ENCODE measurements at places on chromosomes 7 and 10. TPM values are rescaled to one million over a fixed set of nuclear protein-coding genes. Genes with fewer than 3 reads are reported as not detected.

Gene GHRHR
- total RNA-seq, result not detected

Gene THSD7A
- total RNA-seq, result not detected

DNA sequence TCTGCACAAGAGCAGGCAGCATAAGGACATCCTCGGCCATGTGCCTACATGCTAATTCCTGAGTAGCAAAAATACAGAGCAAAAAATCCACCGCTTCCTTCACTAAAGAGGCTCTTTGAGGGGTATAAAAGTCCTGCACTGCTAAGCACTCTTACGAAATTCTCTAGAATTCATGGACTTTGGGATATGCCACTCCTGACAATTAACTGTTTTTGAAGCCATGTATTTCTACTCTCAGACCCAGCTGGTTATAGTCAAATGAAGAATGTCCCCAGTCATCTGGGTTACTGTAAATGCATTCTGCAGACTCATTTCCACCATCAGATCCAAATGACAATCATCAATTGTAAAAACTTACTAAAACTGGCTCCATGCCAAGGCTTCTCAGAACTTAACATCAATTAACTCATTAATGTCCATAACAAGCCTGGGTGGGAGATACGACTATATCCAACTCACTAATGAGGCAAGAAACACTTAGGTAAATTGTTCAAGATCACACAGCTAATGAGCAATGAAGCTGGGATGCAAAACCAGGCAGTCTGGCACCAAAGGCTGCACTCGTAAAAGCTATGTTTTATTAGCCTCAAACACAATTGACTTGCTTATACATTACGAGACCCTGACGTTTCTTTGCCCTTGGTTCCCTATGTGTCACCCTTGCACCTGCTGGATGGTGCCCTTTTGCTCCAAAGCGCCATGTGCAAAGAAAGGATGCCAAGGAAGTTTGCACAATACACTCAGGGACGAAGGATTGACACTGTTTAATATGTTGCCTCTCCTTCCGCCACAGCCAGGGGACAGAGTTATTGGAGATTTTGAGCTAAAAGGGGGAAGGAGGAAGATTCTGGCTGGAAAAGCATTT, 250.4 kb downstream of the ELMO1 start:
- no peak for DNase-seq
- H3K27me3 ChIP-seq, result no peaks in the 10 kb centered on the region
- H3K27ac ChIP-seq, result no peak overlapping the region
- H3K4me3 ChIP-seq, result no peak overlapping the region
- no peaks in the 10 kb centered on the region for H3K36me3 ChIP-seq
- H3K4me1 ChIP-seq, result peaks cover 25% of the 10 kb centered on the region

- H3K4me3 ChIP-seq, result no peak overlapping the region
- no peak for DNase-seq
- no peaks in the 10 kb centered on the region for H3K36me3 ChIP-seq
- peaks cover 13% of the 10 kb centered on the region for H3K4me1 ChIP-seq
- H3K27me3 ChIP-seq, result no peaks in the 10 kb centered on the region
- H3K27ac ChIP-seq, result no peak overlapping the region
Observed at GRCh38 chr10:34959321-34959720, 130.8 kb downstream of the CUL2 start.

GRCh38 chr10:43176271-43176670, 38.0 kb downstream of the CSGALNACT2 start:
- DNase-seq, result no peak
- H3K27me3 ChIP-seq, result no peaks in the 10 kb centered on the region
- no peaks in the 10 kb centered on the region for H3K36me3 ChIP-seq
- H3K4me1 ChIP-seq, result peaks cover 13% of the 10 kb centered on the region
- H3K4me3 ChIP-seq, result no peak overlapping the region

DNA sequence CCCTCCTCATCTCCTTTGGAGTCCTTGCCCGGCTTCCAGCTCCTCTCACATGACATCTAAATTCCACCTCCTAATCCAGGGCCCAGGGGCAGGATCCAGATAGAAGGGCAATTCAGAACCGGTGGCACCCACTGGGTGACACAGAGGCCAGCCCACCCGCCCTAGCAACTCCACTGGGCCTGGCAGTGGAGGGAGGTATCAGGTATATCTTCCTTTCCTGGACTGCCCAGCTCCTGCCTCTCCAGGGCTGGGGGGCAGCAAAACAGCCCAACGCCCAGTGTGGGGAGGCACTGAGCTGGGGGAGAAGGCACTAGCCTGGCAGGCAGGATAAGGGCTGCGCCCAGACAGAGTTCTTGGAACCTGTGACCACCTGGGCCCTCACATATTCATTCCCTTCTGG, 10.4 kb upstream of the TRIM8 start:
- DNase-seq, result no peak
- H3K27me3 ChIP-seq, result no peaks in the 10 kb centered on the region
- peak overlapping the region; percentile 81 for H3K27ac ChIP-seq
- H3K4me1 ChIP-seq, result peaks cover 29% of the 10 kb centered on the region
- H3K36me3 ChIP-seq, result no peaks in the 10 kb centered on the region

DNA sequence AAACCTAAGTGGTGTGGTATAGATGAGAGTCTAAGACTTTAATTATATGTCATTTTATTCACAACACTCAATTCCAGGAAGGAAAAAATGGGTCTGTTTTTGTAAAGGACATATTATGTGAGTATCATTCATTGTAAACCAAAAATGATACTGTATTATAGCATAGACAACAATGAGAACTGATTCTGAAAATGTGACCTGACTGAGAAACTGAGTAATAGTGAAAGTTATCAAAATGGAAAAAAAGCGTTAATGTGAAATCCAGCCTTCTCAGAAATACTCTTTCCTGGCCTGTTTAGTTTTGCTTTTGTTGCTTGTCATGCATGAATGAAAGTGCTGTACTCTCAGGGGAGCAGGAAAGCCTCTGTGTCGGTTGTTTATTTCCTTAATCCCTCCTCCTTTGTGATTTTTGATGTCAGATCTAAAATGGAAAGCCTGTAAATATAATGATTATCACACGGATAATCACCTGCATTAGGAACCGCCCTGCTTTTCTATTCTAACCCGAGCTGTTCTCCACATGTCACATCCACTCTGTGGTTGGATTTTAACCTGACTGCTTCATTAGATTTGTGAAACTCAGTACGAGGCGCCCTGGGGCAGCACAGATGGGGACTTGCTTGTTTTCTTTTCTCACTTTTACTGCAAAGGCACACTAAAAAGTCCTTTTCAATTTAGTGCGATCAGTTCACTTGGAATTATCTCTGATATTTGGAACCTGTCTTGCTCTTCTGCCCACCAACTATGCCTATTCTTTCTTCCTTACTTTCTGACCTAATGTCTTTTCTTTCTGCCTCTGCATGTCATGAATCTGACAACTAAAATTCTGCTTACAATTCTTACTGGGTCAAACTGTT, 240.9 kb upstream of the KAT6B start:
- no peaks in the 10 kb centered on the region for H3K27me3 ChIP-seq
- peak overlapping the region; percentile 14 for H3K4me3 ChIP-seq
- peaks cover 57% of the 10 kb centered on the region for H3K4me1 ChIP-seq

DNA sequence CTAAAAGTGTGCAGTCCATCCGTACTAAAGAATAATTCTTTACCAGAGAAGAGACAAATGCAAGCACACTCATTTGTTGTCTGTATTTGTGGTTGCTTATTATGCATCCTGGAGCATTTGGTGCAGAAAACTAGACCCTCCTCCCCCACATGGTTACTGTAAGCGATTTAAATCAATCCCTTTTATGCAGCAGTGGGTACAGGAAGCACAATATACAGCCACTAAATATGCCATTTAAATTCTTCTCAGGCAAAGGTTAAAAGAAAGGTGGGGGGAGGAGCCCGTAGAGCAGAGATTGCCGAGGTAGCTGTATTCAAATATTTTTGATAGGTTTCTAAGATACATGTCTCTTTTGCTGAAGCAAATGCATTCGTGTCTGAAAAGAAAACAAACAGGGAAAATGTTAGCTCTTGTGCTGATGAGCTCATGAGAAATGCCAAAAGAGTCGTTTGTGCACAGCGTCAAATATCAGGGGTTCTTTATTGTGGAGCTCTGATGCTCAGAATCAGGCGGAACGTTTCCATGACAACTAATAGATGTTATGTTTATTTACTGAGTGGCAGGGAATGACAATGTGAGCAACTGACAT, 131.3 kb upstream of the NPVF start:
- no peaks in the 10 kb centered on the region for H3K4me1 ChIP-seq
- H3K27me3 ChIP-seq, result no peaks in the 10 kb centered on the region
- DNase-seq, result no peak
- H3K4me3 ChIP-seq, result no peak overlapping the region
- H3K36me3 ChIP-seq, result no peaks in the 10 kb centered on the region

DNA sequence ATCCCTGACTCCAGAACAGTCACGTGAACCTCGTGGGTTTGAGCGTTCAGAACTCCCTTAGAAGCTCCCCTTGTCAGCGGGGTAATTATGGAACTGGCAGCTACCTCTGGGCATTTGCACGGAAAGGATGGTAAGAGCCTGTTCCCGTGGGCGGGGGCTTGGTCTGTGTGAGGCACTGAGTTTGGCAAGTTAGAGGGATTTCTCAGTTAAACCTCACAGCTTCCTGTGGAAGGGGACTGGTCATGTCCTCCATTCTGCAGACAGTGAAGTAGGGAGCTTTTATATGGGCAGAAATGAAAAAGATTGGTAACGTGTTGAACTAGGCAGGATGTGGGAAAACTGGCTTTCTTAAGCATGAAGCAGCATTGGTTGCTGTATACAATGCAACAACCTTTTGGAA, 16.0 kb downstream of the PALD1 start:
- DNase-seq, result no peak
- H3K27ac ChIP-seq, result no peak overlapping the region
- H3K36me3 ChIP-seq, result no peaks in the 10 kb centered on the region
- no peaks in the 10 kb centered on the region for H3K27me3 ChIP-seq
- peaks cover 2% of the 10 kb centered on the region for H3K4me1 ChIP-seq
